ENCODE measurements at places on chromosomes 13 and 19. TPM values are rescaled to one million over a fixed set of nuclear protein-coding genes. Genes with fewer than 3 reads are reported as not detected.
A peak's percentile ranks its signal among the peaks of the same experiment; 100 is the strongest.

ALOX5AP gene
- polyA plus RNA-seq: 30.2 TPM

TMEM238 gene
- 0.83 TPM for polyA plus RNA-seq

- DNase-seq: peak; percentile 51
Observed at GRCh38 chr19:3034656-3035541, 5.8 kb upstream of the TLE2 start.

DNA sequence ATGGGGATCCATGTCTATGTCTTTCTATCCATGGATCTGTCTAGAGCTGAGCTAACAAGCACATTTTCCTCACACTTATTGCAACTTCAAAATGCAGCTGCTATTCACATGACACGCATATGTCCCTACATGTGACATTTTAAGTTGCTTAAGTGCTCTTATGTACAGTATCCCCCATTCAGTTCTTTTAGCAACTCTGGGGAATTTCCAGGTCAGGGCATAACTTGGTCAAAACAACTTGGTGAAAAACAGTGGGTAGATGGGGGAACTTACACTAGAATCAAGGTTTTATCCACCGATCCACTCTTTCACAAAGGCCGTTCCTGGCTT lies 73.0 kb downstream of the COL4A1 start:
- no peak for DNase-seq

DNA sequence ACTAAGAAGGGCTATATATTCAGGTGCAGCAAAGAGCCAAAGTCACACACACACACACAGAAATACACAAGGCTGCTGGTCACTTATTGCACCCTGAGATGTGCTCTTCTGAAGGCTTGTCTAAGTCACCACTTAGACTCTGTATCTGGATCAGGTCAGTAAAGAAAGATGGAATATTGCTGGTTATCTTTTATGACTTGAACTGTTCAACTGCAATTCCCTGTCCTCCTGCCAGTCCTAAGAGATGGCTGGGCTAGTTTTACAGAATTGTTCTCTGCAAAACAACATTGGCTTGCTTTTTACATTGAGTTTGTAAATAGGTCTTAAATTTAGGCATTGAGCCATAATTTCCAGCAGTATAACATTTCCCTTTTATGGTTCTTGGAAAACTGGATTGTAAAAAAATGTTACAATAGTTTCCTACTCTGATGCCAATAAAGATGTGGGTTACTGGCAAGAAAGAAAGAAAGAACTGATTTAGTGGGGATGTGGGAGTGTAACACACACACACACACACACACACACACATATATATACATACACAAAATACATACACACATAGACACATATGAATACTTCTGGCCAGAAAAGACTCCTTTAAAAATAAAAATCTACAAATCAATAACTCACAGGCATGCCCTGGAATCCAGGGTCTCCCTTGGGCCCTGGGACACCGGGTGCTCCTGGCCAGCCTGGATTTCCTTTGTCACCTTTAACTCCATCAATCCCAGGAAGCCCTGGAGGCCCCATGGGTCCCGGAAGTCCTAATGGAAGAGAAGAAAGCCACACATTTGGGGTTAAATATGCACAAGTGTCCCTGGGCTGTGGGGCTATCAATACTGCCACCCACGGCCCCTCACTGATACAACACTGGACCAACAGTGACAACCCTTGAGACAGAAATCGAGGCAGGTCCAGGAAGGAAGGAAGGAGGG lies 137.7 kb downstream of the COL4A1 start:
- no peak for DNase-seq

GRCh38 chr19:23254141-23254910 lies 4.1 kb upstream of the ZNF724 start:
- no peak for DNase-seq

PALM gene
- polyA plus RNA-seq: 9.8 TPM

CD22 gene
- 5.5 TPM for polyA plus RNA-seq

DNA sequence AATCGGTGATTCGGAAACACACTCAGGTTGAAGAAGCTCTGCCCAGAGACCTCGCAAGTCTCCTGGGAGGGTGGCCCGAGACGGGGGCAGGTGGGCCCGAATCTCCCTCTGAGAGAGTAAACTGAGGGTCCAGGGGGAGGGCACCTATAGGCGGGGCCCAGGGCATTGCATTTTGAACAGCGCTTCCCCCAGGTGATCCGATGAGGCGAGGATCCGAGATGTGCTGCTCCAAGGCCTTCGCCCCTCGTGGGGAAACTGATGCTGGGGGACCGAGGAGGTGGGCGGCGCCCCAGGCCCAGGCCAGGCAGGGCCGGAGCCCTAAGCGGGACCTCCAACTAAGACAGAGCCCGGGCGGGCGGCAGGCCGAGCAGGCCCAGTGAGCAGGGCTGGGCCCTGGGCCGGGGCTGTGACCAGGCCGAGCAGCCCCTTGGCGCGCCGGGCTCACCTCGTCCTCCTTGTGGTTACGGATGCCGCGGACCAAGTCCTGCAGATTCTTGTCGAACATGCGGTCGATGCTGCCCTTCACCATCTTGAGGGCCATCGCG lies 500 bp downstream of the AP3D1 start:
- no peak for DNase-seq

SMIM44 gene
- polyA plus RNA-seq: 2.7 TPM

DNA sequence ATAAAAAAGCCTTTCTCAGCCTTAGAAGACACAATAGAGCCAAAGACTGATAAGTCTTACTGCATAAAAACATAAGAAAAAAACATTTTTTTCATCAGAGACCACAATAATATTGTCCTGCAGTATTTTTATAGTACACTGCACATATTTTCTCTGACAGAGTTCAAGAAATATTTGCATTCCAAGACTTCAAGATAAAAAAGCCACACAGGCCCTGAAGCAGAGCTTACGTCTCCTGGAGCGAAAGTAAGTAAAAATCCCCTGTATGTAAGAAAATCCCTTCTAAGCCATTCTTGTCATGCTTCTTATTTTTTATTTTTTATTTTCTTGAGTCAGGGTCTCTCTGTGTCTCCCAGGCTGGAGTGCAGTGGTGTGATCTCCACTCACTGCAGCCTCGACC lies 755.9 kb downstream of the LIG4 start:
- peak; percentile 12 for DNase-seq

NKPD1 gene
- not detected for polyA plus RNA-seq

NTN5 gene
- not detected for polyA plus RNA-seq

KLHL1 gene
- not detected for polyA plus RNA-seq

DNA sequence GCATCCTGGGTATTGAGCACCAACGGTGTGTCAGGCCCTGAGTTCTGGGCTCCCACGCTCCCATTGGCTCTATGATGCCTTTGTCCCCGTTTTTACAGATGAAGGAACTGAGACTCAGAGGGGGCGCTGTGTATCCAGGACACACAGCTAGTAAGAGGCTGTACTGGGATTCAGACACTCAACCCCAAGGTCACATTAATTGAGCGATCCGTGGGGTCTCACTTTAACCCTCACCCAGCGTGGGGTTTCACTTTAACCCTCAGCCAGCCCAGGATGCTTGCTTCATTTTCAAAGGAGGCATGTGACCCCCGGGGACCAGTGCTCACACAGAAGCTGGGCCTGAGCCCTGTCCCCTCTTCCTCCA lies 42.6 kb downstream of the CYP4F22 start:
- no peak for DNase-seq

CCL25 gene
- not detected for polyA plus RNA-seq

ZNF563 gene
- polyA plus RNA-seq: 0.76 TPM

Data from stomach (tissue), 19 donors.